ENCODE measurements at places on chromosomes 11 and 22. TPM values are rescaled to one million over a fixed set of nuclear protein-coding genes. Genes with fewer than 3 reads are reported as not detected.

DNA sequence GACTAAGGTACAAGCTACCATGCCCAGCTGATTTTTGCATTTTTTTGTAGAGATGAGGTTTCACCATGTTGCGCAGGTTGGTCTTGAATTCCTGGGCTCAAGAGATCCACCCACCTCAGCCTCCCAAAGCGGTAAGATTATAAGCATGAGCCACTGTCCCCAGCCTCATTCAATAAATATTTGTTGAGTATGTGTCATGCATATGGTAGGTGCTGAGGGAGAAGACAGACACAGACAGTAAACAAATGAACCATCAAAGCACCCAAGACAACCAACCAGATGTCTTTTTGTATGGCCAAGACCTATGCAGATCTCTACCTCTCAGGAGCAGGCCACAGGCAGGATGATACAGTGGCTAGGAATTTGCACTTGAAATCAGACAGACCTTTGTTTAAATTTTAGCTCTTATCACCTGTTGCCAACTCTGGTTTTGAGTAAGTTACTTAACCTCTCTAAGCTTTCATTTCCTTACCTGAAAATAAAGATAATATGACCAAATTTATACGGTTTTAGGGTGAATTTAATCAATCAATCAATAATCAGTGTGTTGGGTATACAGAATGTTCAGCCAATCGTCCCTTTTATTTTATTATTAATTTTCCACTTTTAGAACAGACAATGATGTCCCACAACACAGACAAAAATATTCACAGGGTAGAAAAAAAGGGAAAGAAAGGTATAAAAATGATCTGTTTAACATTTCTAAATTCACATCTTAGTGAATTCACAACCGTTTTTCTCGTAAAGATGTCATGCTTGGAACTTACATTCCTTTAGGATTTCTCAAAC lies 128.2 kb downstream of the SGSM3 start:
- DNase-seq: no peak

GRCh38 chr22:33070600-33070999 lies 12.4 kb upstream of the SYN3 start:
- no peak for DNase-seq

GRCh38 chr11:130118165-130118564 lies 41.4 kb upstream of the ST14 start:
- DNase-seq: no peak

DNA sequence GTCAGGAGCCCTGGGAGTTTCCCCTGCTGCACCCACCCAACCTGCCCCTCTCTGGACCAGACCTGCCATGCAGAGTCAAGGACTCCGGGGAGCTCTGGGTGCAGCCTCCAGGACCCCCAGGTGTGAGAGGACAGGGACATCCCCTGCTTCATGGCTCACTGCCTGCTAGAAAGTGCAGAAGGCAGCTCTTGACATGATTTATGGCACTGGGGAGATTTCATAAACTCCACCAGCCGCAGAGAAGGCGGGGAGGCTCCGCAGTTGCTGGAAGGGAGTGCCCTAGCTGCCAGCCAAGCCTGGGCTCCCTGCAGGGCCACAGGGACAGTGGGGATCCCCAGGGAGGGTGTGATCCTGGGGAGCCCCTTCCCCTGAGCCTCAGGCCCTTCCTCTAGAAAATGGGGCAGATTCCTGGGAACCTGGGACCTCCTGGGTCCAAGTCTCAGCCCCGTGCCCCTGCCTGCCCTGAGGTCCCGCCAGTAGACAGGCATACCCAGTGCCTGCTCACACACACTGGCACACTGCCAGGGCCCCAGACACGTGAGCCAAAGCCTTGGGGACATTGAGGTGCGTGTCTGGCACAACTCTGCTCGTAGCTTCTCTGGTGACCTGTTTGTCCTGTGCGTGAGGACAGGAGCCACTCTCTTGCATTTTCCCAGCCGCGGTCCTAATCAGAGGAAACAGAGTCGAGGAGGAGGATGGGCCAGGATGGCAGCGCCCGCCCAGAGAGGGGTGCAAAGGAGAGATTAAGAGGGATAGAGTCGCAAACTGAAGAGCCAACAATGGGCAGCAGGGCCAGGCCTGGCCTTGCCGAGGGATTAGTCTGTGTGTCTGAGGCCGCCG lies 13.8 kb downstream of the CABP7 start:
- no peak for DNase-seq

Gene TMEM223
- total RNA-seq: 16.5 TPM

Gene C11orf52
- total RNA-seq: not detected
